Femur (tissue), 1 donor: ENCODE measurements at places on chromosomes 6 and 20.

DNA sequence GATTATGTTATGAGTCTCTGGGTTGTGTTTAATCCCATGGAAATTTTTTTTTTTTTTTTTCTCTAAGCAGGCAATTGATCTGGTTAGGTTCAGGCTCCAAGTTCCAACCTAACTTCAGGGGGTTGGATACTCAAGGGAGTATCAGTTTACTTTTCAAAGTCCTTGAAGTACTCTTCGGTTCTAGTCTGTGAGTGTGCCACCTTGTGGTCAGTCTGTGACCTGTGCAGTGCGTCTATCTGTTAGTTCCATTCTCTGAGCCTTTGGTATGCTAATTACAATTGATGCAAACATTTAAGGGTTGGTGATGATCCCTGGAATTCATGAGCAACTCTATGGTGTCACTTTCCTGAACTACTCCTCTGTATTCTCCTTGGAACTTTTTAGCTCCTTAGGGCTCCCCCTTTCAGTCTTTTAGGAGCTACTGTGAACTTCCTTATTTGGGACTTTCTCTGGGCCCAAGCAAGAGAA, 342.0 kb downstream of the SOX4 start:
- DNase-seq, result no peak

DNA sequence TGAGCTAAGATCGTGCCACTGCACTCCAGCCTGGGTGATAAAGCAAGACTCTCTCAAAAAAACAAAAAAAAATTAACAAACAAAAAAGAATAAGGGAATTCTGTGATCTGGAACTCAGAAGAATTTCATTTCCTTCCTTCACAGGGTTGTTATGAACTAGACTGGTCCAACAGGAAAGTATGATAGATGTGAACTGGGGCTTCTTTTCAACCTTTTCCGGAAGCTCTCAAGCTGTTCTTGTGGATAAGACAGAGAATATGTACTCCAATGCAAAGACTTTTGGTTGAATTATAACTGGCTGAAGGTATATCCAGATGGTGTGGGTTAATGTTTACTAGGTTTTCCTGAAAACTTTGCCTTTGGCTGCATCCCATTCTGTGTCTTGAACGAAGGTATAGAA, 5.3 kb downstream of the RNF8 start:
- no peak for DNase-seq

- no peak for DNase-seq
These were observed 18.8 kb downstream of the AK9 start for GRCh38 chr6:109672175-109672574.

GRCh38 chr6:161029195-161029809, 37.7 kb downstream of the MAP3K4 start:
- no peak for DNase-seq

- DNase-seq, result no peak
These were observed 463.0 kb downstream of the CDKAL1 start for GRCh38 chr6:20997143-20997769.
